Gastroesophageal sphincter (tissue), 4 donors: ENCODE measurements at places on chromosomes 13 and 19.
A peak's percentile ranks its signal among the peaks of the same experiment; 100 is the strongest.

- ATAC-seq = peak; percentile 57
Measured at GRCh38 chr19:7928741-7929701, 3.1 kb upstream of the CTXN1 start.

DNA sequence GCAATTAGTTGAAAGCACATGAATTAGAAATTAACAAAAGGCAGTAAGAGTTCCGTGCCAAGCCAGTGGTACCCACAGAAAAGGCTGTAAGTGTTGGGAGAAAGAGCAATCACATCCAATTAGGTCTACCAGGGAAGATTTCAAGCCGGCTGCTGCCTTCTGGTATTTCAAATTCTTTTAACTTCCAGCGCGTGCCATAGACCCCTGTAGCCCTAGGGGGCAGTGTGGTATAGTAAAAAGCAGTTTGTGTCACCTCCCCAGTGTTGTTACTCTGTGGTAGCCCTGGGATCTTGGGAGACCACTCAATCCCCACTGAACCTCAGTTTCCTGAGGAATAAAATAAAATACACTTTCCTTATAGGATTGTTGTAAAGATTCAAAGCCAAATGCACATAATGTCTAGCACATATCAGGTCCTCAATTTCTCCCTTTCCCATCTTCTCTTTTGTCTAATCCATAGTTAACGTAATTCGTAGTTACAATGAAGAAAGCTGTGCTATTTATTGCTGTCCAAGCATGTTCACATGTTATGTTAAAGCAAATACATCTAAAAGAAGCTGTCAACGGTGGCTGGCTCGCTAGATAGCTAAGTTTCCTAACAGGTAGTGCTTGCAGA, 230.2 kb downstream of the TDRD3 start:
- ATAC-seq = no peak

DNA sequence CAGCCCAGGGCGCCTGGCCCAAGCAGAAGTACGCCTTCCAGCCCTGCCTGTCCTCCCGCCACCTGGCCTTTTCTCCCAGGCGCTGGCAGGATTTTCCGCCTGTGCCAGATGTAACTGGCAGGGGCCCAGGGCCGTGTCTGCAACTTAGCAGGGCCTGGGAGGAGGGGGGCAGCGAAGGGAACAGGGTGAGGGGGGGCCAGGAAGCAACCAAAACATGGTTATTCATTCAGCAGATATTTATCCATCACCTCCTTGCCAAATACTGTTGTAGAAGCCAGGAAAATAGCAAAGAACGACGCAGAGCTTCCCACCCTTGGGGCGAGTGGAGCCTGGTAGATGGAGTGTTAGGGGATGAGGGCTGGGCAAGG, 5.6 kb downstream of the TLE6 start:
- peak; percentile 92 for ATAC-seq

DNA sequence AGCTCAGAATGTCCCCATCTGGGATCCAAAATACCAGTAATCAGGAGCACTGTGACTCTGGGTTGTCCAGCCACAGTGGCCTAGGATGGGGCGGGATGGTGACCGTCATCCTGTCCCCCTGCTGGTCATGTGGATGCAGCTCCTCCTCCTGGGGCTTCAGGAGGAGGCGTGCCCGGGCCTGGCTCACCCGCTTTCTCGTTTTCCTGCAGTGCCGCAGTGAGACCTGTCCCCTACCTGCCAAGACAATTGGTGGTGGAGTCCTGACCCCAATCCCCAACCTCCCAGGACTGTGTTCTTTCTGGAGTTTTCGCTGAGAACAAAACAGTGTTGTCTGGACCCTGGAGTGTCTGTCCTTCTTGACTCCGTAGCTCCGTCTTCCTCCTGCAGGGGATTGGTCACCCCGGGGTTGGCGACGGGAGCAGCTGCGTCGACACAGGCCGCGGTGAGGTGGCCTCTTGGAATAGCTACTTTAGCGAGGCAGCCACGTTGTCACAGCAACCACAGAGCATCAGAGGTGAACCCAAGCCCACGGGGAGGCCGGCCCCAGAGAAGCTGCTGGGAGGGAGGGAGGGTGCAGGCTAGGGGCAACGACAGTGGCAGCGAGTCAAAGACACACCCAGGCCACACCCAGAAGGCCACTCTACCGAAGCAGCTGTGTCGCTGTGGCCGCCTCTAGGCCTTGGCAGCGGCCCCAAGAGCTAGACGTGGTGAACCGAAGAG, 10.2 kb upstream of the EMC10 start:
- ATAC-seq = no peak

GRCh38 chr13:85420136-85420535, 379.1 kb downstream of the SLITRK6 start:
- ATAC-seq = no peak

GRCh38 chr19:33794683-33795369, 1.8 kb upstream of the KCTD15 start:
- ATAC-seq = no peak

DNA sequence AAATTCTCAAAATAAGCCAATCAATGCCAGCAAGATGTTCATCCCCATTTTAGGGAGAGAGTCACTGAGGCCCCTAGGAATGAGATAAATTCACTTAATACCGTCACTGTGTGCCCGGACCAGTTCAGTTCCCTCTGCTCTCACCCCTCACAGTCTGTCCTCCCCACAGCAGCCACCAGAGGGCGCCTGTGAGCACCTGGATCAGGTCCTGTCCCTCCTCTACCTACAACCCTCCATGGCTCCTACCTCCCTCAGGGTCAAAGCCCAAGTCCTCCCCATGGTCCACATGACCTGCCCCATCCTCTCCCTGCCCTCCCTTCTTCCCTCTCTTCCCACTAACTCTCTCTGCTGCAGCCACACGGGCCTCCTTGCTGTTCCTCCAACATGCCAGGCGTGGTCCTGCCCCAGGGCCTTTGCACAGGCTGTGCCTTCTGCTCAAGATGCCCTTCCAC, 42.0 kb upstream of the NFIC start:
- no peak for ATAC-seq

DNA sequence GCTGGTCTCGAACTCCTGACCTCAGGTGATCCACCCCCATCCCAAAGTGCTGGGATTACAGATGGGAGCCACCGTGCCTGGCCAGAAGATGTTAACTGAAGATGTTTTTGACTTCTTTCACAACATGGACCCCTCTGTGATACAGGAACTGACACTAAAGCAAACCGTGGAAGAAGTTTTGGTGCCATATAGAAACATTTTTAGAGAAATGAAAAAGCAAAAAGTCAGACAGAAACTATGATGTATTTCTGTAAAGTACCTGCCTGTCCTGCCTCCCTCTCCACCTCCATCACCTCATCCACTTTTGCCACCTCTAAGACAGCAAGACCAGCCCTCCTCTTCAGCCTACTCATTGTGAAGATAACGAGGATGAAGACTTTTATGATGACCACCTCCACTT, 11.3 kb downstream of the FBXO27 start:
- ATAC-seq = no peak

- no peak for ATAC-seq
Measured at GRCh38 chr19:19758164-19758563, 25.3 kb upstream of the ZNF14 start.

- no peak for ATAC-seq
Measured at GRCh38 chr19:41018736-41019290, 27.7 kb downstream of the CYP2B6 start.

- ATAC-seq = no peak
Measured at GRCh38 chr19:42065051-42065450, 5.0 kb downstream of the GRIK5 start.

DNA sequence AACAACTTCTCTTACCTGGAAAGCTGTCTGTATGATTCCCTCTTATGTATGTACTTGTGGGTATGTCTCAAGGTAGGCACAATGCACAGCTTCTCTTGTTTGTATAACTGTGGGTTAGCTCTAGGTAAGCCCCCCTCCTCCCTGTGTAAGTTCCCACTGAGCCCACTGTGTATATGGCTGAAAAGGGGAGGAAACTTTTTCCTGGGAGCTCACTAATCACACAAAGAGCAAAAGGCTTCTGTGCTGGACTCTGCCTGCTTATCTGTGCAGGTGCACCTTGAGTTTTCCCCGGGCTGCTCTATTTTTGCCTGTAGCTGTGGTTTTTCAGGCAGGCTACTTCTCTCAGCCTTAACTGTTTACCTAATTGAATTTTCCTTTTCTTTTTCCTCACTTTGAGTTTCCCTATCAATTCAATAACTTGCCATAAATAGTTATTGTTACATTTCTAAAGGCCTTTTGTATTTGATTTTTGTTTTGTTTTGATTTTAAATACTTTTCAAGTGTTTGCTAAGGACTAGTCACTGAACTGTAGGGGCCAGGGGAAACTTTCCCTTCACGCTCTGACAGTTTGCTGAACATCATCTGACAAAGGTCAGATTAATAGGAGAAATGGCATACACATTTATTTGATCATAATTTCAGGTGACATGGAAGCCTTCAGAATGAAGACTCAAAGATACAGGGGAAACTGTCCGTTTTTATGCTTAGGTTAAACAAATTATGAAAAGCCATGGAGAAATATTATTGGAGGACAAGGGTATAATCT, 423.5 kb upstream of the ATXN8OS start:
- no peak for ATAC-seq

DNA sequence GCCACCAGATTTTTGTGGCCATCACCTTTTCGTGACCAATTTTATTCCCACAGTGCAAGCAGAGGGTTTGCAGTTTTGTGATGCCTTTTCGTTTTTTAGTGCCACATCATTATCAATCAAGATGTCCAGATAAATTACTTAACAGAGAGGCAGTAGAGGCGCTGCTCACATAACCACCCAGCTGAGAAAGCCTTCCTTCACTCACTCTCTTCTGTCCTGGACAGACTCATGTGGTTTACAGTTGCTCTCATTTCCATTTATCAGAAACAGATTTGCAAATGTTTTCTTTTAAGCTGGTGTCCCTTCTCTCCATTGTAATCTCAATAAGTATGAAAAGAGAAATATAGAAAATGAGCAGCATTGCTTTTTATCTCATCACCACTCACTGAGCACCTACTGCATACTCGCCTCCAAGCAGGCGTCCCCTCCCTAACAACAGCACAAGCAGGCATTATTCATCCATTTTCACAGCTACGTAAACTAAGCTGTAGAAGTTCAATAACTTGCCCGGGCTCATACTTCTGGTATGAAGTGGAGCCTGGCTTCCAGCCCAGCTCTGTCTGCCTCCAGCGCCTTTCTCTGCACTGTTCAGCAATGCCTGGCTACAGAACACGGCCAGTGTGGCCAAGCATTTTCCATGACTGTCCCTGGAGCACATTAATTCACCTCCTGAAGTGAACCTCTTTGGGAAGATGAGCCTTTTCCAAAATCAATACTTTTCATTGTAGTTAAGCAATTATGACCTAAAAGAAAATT, 34.6 kb upstream of the KATNAL1 start:
- ATAC-seq = peak; percentile 87
